ENCODE measurements at places on chromosomes 3 and 15.

DNA sequence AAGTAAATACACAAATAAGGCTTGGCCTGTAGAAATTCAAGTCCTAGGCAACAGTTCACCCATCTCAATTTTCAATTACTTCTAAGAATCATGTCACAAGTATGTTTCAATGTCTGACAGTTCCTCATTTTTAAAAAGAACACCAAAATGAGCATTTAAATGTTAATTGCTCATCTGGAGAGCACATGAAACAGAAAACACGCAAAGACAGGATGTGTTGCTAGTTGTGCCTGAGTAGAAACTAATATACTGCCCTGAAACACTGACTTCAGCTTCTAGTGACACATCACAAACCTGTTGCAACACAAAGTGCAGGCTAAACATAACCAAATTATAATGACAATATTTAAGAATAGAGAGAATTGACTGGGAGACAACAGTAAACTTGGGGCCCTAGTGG, 167.3 kb upstream of the THBS1 start:
- DNase-seq = no peak

GRCh38 chr15:74808078-74808839, 4.4 kb upstream of the LMAN1L start:
- no peak for DNase-seq

DNA sequence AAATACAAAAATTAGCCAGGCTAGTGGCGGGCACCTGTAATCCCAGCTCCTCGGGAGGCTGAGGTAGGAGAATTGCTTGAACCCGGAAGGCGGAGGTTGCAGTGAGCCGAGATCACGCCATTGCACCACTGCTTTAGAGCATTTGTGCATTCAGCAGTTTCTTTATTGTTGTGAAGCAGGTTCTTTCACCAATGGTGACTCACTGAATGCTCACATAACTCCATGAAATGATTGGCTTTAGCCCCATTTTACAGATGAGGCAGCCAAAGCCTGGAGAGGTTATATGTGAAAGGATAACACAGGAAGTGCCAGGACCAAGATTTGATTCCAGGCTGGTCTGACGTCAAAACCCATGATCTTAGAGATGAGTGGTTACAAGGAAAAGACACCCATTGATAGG, 195.2 kb downstream of the SLCO3A1 start:
- no peak for DNase-seq

DNA sequence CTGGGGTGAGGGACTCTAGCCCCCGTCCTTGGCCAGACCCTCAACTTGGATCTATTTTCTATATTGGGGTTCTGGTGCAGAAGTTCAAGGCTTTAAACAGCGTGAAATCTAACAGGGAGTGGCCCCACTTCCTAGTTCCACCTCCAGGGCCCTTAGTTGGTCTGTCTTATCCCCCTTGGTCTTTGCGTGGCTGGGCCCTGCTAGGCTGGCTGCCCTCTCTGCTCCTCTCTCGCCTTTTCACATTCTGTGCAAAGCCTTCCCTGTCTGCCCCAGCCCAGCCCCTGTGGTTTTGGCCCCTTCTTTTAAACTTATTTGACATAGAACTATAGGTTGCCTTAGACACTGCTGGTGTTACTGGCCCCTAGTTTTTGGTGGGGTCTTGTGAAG, 5.6 kb downstream of the PPCDC start:
- DNase-seq = no peak

GRCh38 chr3:170977949-170978745, 48.4 kb downstream of the SLC2A2 start:
- DNase-seq = no peak

All from left forelimb (tissue), 1 donor.